ENCODE measurements at places on chromosomes 11 and 22.

- no peak for DNase-seq
These were observed at the start of gene ZP1 for GRCh38 chr11:60866911-60867870. TSS of gene ZP1 (plus strand) at chr11:60867542. CDS start at chr11:60867562, 20 bp downstream.

GRCh38 chr22:38104084-38104483 lies 6.4 kb downstream of the BAIAP2L2 start:
- no peak for DNase-seq

DNA sequence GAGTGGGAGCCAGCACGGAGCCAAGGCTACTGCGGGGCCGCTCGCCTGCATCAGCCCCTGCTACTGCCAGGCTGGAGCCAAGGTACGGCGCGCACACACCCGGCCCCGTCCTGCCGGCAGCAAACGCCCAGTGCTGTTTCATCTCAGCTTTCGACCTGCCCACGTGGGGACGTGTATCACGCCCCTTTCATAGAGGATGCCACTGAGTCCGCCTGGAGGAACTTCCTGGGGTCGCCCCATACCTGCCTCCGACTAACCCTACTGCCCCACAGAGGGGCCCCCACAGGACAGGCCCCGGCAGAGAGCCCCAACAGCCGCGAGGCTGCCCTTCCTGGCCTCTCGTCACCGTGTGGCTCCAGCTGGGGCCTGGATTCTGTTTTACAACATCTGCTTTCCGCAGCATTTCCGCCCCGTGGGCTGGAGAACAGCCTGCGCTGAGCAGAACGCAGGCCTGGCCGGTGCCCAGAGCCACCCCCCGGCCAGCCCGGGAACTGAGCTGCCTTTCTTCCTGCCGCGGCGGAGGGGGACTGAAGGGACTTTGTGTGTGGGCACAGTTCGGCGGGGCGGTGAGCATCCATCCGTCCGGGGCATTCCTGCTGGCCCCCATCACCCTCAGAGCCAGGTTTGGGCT lies 22.9 kb upstream of the ARHGAP8 start:
- no peak for DNase-seq

DNA sequence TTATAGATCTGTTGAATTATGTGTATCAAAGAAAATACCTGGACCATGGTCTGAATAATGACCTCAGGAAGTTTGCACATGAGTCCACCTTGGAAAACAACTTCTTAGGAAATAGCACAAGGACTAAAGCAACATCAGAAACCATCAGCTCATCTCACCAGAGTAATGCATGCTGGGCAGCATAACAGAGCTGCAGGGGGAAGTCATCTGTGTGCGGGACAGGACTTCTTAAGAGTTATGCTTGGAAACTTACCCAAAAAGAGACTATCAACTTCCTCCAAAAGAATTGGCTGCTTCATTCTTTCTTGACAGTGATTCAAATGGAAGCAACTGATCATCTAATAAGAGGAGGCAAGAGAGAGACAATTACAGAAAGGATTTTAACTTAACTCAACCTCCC lies 2.5 kb downstream of the OR56B4 start:
- no peak for DNase-seq

DNA sequence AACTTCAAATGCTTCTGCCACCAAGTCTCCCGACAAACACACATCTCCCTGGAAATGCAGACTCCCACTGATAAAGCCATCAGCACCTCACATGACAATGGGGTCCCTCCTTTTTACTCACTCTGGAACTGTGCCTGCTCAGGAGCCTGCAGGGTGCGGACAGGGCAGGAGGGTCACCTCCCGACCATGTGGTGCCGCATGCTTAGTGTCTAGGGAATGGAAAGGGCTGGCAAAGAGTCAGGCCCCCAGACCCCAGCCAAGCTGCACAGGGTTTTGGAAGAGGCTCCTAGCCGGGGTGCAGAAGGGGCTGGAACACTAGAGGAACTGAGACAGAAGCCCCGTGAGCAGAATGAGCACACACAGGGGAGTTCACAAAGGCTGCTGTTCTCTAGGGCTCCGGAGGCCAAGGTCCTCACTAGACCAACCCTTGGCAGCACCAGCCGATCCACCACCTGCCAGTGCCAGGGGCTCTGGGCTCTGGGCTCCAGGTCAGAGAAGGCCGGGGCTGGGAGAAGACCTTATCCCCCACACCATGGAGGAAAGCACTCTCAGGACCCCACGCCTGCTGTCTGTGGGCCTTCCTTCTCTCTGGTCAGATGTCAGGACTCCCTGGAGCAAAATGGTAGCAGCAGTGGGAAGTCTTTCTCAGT lies 125.1 kb upstream of the FGF3 start:
- no peak for DNase-seq

DNA sequence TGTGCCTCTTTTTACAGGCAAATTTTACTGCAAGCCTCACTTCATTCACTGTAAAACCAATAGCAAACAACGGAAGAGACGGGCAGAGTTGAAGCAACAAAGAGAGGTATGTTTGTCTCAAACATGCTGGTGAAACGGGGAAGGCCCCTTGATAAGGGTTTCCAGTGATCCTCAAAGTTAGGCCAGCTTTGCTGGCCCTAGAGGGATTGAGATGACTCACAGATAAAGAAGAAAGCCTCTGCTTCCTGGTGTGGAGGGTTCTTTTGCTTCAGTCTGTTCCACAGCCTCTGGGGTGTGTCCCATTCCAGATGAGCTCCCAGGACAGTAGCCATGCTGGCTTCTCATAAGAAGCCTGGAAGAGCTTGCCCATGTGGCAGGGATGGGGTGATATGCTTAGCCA lies 118.9 kb upstream of the PARVA start:
- DNase-seq, result no peak

GRCh38 chr11:134702827-134703226 lies 290.8 kb upstream of the B3GAT1 start:
- no peak for DNase-seq

GRCh38 chr11:72321381-72321996 lies 77.5 kb upstream of the PHOX2A start:
- DNase-seq, result no peak

DNA sequence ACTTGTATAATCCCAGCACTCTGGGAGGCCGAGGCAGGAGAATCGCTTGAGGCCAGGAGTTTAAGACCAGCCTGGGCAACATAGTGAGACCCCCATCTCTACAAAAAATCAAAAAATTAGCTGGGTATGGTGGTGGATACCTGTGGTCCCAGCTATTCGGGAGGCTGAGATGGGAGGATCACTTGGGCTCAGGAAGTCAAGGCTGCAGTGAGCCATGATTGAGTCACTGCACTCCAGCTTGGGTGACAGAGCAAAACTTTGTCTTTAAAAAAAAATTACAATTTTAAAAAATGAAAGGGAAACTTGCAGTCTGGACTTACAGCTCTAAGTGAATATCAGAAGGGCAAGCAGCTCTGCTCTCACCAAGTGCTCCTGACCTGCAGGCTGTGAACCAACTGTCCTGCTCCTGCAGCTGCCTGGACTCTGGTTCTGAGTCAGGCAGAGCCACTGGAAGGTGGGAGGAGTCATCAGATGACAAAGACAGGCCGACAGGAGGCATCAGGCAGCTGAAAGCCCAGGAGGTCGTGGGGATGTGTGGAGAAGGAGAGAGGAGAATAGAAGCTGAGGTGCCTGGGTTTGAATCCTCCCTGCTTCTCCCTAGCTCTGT lies 9.6 kb downstream of the SMTNL1 start:
- DNase-seq, result no peak
